SJCRH30 (cell line): ENCODE measurements at places on chromosomes 12 and 14. TPM values are rescaled to one million over a fixed set of nuclear protein-coding genes. Genes with fewer than 3 reads are reported as not detected.

Gene KRT5
- total RNA-seq: not detected in 2 replicates

- H3K36me3 ChIP-seq: no peaks in the 10 kb centered on the region
- no peaks in the 10 kb centered on the region for H3K27me3 ChIP-seq
- H3K4me3 ChIP-seq: no peak overlapping the region
- H3K4me1 ChIP-seq: peaks cover 10% of the 10 kb centered on the region
Observed at GRCh38 chr12:6948873-6949594, 2.1 kb upstream of the PTPN6 start.

DNA sequence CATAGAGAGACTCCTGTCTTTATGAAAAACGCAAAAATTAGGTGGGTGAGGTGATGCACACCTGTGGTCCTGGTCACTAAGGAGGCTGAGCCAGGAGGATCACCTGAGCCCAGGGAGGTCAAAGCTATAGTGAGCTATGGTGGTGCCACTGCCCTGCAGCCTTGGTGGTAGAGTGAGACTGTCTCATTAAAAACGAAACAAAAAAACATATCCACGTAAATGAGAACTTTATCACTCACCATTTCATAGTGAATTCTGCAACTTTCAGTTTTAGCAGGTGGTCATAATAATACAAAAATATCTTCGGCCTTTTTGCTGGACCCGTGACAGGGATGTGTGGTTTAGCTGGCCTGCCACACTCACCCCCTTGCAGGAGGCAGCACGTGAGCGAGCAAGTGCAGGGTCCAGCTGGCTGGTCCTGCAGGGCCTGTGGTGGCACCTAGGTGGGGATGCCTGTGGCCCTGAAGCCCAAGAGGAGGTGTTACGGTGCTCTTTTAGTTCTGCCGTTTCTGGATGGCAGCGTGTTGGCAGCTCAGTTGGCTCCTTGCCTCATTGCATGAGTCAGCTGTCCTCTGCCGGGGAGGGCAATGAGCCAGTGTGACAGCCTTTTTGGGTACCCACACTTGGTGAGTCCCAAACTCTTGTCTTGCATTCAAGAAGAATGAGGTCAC is 1330.7 kb upstream of the TMEM132C start:
- no peaks in the 10 kb centered on the region for H3K27me3 ChIP-seq
- H3K4me1 ChIP-seq: no peaks in the 10 kb centered on the region
- no peaks in the 10 kb centered on the region for H3K36me3 ChIP-seq
- DNase-seq: peak; percentile 11
- no peak overlapping the region for H3K4me3 ChIP-seq

DNA sequence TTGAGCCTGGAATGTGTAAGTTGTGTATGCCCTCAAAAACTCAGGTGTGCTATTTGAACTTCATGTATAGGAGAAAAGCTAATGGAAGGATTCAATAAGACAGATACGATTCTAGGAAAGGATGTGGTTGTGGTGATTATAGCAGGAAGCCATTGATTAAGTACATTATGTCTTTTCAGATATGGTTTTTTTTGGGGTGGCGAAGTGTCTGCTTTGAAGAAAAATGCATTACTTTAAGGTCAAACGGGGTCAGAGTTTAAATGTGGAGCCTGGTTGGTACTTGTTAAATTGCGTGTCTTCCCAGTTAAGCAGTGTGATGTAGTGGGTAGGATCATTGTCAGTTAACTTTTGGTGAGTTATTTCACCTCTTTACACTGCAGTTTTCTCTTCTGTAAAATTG is 13.0 kb upstream of the NUP107 start:
- no peaks in the 10 kb centered on the region for H3K36me3 ChIP-seq
- no peak overlapping the region for H3K4me3 ChIP-seq
- H3K4me1 ChIP-seq: no peaks in the 10 kb centered on the region
- H3K27me3 ChIP-seq: no peaks in the 10 kb centered on the region
- DNase-seq: no peak

DNA sequence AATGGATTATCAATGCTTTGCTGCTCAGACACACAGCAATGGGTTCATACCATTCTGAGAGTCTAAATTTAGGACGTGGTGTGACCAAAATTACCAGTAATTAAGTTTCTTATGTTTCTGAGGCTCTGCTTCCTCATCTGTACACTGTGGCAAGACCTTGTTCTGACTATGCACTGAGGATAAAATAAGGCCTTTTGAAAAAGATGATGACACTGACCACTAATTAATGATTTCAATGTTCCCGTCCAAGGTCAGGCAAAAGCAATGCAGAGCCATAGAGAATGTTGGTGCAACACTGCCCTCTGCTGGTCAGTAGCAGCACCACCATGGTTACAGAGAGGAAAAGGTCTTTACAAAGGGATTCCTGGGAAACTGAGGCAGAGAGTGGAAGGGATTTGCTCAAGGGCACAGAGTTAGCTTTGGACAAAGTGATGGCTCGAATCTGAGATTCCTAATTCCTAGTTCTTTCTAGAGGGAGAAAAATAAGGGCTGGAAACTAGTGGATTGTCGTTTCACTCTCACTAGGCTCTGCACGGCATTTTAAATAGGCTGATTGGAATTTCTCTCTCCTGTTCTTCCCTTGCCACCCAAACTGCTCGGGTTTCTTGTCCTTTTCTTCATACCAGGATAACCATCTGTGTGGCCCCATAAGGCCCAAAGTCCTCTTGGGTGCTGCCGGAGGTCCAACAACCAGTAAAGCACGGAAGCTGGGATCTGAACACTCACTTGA is 22.3 kb upstream of the P2RX7 start:
- no peaks in the 10 kb centered on the region for H3K36me3 ChIP-seq
- H3K27me3 ChIP-seq: no peaks in the 10 kb centered on the region
- peaks cover 27% of the 10 kb centered on the region for H3K4me1 ChIP-seq
- no peak overlapping the region for H3K27ac ChIP-seq
- peak; percentile 52 for DNase-seq

Gene SLC5A8
- not detected in 2 replicates for total RNA-seq

- H3K4me1 ChIP-seq: peaks cover 13% of the 10 kb centered on the region
- no peak overlapping the region for H3K4me3 ChIP-seq
- no peak for DNase-seq
- no peak overlapping the region for H3K27ac ChIP-seq
- H3K27me3 ChIP-seq: no peaks in the 10 kb centered on the region
- H3K36me3 ChIP-seq: no peaks in the 10 kb centered on the region
Observed at GRCh38 chr14:53002576-53002975, 51.7 kb upstream of the FERMT2 start.

DNA sequence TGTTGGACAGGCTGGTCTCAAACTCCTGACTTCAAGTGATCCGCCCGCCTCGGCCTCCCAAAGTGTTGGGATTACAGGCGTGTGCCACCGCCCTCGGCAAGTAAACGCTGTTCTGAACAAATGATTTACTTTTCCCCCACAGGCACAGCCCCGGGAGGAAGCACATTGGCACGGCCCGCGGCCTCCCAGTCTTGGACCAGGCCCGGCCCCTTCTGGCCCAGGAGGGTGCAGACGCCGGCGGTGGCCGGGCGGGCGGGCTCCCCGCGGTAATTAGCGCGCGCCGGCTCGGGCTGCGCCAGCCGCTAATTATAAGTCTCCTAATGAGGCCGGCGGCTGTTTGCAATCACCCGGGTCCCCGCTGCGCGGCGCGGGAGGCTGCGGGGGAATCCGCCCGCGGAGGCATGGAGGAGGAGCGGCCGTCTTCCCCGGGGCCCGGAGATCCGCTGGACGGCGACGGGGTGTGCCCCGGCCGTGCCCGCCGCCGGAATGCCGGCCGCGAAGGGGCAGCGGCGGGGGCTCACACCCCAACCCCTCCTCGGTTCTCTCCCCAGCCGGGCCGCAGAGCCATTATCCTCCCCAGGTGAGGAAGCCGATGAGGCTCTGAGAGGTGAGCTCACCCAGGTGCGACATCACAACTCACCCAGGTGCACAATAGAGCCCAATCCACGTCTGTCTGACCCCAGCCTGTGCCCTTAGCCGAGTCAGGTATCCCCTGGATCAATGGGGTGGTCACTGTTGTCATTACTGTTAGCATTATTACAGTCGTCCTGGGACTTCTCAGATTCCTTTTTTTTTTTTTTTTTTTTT is 3.3 kb upstream of the POP5 start:
- peak overlapping the region; percentile 36 for H3K4me3 ChIP-seq
- H3K27ac ChIP-seq: no peak overlapping the region
- no peaks in the 10 kb centered on the region for H3K36me3 ChIP-seq

GRCh38 chr14:30410986-30411385 is 148.0 kb upstream of the G2E3 start:
- H3K27me3 ChIP-seq: no peaks in the 10 kb centered on the region
- no peak for DNase-seq
- H3K36me3 ChIP-seq: no peaks in the 10 kb centered on the region

DNA sequence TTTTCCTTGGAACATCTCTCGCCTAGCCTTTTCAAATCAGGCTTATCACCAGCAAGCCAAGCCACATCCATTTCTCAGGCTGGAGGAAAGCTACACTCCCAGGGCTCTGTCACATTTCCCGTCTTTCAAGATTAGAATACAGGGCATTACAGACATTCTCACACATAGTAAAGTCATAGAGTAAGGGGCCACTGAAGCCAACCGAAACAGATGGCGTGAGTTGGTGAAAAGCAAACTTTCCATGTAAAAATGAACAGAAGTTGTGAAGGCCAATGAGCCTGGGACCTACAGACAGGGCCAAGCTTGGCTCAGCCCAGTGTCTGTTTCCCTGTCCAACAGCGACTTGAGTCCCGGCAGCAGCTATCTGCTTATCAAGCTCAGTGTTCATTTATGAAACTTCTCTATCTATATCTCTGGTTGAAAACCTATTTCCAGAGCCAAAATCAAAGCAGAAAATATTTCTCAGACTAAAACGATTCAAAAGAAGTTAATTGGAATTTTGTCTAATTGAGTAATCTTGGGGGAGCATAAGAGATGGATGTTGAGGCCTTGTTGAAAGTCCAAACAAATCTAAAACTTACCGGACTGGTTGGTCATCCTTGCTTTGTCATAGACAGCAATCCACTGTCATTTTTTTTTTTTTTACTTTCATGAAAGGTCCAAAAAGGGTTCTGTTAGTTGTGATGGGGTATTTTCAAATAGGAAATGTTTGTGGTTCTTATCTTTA is 105.6 kb downstream of the DAAM1 start:
- no peak for DNase-seq
- H3K4me1 ChIP-seq: peaks cover 27% of the 10 kb centered on the region
- no peak overlapping the region for H3K4me3 ChIP-seq
